ENCODE measurements at places on chromosomes 7 and 10.

DNA sequence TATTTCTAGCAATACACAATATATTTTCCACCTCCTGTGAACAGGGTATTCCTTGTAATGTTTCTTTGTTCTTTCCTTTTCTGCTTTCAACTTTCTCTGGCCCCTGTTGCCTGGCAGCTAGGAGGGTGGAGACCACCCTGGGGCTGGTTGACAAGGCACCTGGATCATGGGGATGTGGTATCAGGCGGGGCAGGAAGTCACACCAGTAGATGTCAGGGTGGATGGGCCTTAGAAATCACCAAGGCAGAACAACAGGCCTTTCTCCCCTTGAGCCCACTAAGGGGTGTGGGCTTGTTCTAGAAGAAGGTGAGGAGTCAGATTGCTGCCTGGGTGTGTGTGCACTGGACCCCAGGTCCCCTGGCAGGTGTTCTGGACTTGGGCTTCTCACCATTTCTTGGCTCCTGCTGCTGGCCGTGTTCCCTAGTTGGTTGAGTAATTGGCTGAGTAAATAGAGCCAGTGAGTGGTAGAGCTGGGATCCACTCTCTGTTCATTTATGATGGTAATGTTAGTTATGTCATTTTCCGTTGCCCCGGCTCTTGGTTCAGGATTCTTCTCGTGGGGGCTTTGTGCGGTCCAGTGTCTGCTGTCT is 24.9 kb downstream of the ZNF783 start:
- H3K36me3 ChIP-seq: no peaks in the 10 kb centered on the region
- H3K27ac ChIP-seq: no peak overlapping the region
- H3K4me3 ChIP-seq: no peak overlapping the region
- H3K4me1 ChIP-seq: peaks cover 23% of the 10 kb centered on the region
- H3K27me3 ChIP-seq: no peaks in the 10 kb centered on the region

- H3K27ac ChIP-seq: no peak overlapping the region
- no peak for DNase-seq
- no peaks in the 10 kb centered on the region for H3K36me3 ChIP-seq
- no peaks in the 10 kb centered on the region for H3K4me1 ChIP-seq
Measured at GRCh38 chr10:111211706-111212105, 134.9 kb downstream of the ADRA2A start.

DNA sequence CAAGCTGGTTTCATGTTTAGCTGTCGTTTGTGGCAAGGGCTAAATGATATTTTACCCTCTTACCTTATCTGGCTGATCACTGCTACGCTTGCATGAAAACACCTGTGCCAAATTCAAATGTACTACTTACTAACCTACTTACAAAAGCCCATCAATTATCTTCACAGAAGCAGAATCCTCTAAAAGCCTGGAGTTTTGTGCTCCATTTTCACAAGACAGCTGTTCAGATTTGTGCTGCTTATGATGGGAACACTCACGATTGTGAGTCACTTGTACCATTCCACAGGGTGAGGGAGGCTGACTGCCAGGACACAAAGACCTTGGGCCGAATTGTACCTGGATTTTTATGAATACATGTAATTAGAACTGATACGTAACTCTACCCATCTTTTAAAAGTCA is 245.0 kb upstream of the NPY start:
- no peak overlapping the region for H3K4me3 ChIP-seq
- no peaks in the 10 kb centered on the region for H3K36me3 ChIP-seq

GRCh38 chr7:142603870-142604448 is 145.3 kb upstream of the PRSS1 start:
- no peaks in the 10 kb centered on the region for H3K36me3 ChIP-seq
- no peaks in the 10 kb centered on the region for H3K27me3 ChIP-seq
- H3K4me3 ChIP-seq: peak overlapping the region; percentile 39

GRCh38 chr10:70780370-70780760 is 4.8 kb downstream of the TBATA start:
- H3K27me3 ChIP-seq: no peaks in the 10 kb centered on the region
- no peaks in the 10 kb centered on the region for H3K36me3 ChIP-seq
- DNase-seq: no peak
- H3K4me3 ChIP-seq: no peak overlapping the region

DNA sequence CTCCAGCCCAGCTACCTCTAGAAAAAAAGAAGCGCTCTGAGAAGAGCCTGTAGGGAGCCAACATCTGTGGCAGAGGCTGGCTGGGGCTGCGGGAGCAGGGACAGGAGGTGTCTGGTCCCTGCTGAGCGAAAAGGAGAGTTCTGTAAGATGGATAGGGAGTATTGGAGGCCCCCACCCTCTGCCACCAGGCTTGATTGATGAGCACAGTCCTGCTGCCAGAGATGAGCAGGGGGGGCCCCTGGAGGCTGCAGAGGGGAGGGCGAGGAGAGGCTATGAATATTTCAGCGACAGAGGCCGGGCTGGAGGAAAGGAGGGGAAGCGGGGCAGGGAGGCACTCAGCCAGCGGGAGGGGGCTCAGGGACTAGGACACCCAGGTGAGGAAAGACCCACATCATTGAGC is 44.5 kb upstream of the HSPB1 start:
- H3K36me3 ChIP-seq: no peaks in the 10 kb centered on the region
- no peak overlapping the region for H3K4me3 ChIP-seq
- peaks cover 32% of the 10 kb centered on the region for H3K27me3 ChIP-seq
- H3K27ac ChIP-seq: no peak overlapping the region

- H3K4me1 ChIP-seq: no peaks in the 10 kb centered on the region
- DNase-seq: no peak
- no peak overlapping the region for H3K27ac ChIP-seq
- no peaks in the 10 kb centered on the region for H3K27me3 ChIP-seq
- H3K4me3 ChIP-seq: no peak overlapping the region
- no peaks in the 10 kb centered on the region for H3K36me3 ChIP-seq
Measured at GRCh38 chr7:4203626-4204512, 478.2 kb upstream of the FOXK1 start.

GRCh38 chr7:130432886-130433285 is 7.9 kb downstream of the CEP41 start:
- H3K4me1 ChIP-seq: no peaks in the 10 kb centered on the region
- no peaks in the 10 kb centered on the region for H3K36me3 ChIP-seq
- DNase-seq: no peak
- no peak overlapping the region for H3K27ac ChIP-seq
- no peaks in the 10 kb centered on the region for H3K27me3 ChIP-seq
- no peak overlapping the region for H3K4me3 ChIP-seq

All from MM.1S (cell line).